Activated CD4-positive, alpha-beta memory T cell treated with anti-CD3 and anti-CD28 coated beads for 36 hours (primary cell): ENCODE measurements at places on chromosomes 13 and 19. TPM values are rescaled to one million over a fixed set of nuclear protein-coding genes. Genes with fewer than 3 reads are reported as not detected.

- H3K4me1 ChIP-seq: peaks cover 31% of the 10 kb centered on the region
- H3K36me3 ChIP-seq: no peaks in the 10 kb centered on the region
- no peak for DNase-seq
- no peak overlapping the region for H3K4me3 ChIP-seq
These were observed 57.9 kb downstream of the GADD45B start for GRCh38 chr19:2533686-2534422.

DNA sequence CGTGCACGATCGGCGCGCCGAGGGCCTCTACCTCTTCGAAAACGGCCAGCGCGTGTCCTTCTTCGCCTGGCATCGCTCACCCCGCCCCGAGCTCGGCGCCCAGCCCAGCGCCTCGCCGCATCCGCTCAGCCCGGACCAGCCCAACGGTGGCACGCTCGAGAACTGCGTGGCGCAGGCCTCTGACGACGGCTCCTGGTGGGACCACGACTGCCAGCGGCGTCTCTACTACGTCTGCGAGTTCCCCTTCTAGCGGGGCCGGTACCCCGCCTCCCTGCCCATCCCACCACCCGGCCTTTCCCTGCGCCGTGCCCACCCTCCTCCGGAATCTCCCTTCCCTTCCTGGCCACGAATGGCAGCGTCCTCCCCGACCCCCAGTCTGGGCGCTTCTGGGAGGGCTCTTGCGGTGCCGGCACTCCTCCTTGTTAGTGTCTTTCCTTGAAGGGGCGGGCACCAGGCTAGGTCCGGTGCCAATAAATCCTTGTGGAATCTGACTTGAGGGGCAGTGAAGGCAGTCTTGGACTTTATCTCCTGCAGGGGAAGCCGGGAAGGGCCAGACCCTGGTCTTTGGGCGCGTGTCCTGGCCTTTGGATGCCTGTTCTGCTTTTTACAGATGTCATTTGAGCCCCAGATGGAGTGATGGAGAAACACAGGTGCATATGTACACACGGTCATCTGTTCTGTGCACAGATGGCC, 2.2 kb downstream of the CLEC11A start:
- no peak overlapping the region for H3K27ac ChIP-seq
- peaks cover 22% of the 10 kb centered on the region for H3K4me1 ChIP-seq
- no peaks in the 10 kb centered on the region for H3K36me3 ChIP-seq
- peak overlapping the region; percentile 62 for H3K4me3 ChIP-seq
- H3K27me3 ChIP-seq: peaks cover 63% of the 10 kb centered on the region

- H3K4me3 ChIP-seq: no peak overlapping the region
- H3K27me3 ChIP-seq: peaks cover 1% of the 10 kb centered on the region
- no peak for DNase-seq
- H3K36me3 ChIP-seq: no peaks in the 10 kb centered on the region
These were observed 207.4 kb downstream of the DCT start for GRCh38 chr13:94272038-94272437.

DNA sequence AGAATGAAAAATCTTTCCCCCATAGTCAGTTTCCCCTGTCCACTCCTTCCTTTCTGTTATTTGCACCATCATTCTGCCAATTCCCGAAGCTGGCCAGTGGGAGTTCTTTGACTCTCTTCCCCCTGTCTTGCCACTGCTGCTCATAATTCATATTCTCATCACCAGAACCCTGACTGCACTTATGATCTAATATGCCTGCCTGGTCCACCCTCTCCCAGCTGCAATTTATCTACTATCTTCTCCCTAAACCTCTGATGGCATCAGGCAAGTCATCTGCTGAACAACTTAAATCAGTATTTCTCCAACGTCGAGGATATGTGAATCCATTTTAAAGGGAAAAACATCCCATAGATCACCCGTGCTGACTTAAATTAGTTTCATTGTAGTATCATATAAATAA, 458.0 kb upstream of the GPC6 start:
- DNase-seq: no peak
- H3K36me3 ChIP-seq: no peaks in the 10 kb centered on the region
- H3K4me3 ChIP-seq: no peak overlapping the region
- H3K4me1 ChIP-seq: no peaks in the 10 kb centered on the region
- H3K27me3 ChIP-seq: no peaks in the 10 kb centered on the region
- H3K27ac ChIP-seq: no peak overlapping the region

DNA sequence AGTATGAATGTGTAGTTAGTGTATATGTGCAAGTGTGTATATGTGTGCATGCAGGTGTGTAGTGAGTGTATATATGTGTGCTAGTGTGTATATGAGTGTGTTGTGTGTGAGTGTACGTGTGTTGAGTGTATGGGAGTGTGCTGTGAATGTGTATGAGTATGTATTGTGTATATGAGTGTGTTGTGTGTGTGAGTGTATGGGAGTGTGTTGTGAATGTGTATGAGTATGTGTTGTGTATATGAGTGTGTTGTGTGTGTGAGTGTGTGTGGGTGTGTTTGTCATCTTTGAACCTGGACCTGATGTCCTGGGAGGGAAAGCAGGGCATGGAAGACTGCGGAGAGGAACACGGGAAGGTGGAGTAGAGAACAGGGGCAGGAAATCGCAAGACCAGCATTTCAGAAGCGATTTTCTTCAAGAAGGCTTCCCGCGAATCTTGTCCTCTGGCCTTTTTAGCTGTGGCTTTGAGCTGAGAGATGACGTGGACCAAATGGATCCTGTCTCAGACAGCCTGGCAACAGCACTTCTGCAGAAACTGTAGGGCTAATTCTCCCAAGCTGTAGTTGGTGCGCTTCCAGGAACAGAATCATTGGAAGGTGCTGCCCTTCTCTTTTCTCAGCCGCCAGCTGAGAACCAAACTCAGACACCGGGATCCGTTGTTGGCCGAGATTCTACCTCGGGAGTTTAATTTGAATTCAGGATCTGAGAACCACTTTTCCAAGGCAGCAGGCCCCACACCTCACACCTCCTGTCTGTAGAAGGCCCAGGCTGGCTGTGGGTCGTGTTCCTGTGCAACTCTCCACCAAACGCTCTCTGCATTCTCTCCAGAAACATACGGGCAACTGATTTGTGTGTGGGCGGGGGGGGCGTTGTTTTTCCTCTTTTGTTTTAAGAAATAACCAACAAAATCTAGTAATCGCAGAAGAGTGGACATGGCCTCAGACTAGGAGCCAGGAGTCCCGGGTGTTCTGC, 94.7 kb upstream of the RAP2A start:
- no peaks in the 10 kb centered on the region for H3K27me3 ChIP-seq
- no peak overlapping the region for H3K27ac ChIP-seq
- H3K36me3 ChIP-seq: peaks cover 6% of the 10 kb centered on the region
- no peak for DNase-seq
- peaks cover 12% of the 10 kb centered on the region for H3K4me1 ChIP-seq
- H3K4me3 ChIP-seq: no peak overlapping the region

DNA sequence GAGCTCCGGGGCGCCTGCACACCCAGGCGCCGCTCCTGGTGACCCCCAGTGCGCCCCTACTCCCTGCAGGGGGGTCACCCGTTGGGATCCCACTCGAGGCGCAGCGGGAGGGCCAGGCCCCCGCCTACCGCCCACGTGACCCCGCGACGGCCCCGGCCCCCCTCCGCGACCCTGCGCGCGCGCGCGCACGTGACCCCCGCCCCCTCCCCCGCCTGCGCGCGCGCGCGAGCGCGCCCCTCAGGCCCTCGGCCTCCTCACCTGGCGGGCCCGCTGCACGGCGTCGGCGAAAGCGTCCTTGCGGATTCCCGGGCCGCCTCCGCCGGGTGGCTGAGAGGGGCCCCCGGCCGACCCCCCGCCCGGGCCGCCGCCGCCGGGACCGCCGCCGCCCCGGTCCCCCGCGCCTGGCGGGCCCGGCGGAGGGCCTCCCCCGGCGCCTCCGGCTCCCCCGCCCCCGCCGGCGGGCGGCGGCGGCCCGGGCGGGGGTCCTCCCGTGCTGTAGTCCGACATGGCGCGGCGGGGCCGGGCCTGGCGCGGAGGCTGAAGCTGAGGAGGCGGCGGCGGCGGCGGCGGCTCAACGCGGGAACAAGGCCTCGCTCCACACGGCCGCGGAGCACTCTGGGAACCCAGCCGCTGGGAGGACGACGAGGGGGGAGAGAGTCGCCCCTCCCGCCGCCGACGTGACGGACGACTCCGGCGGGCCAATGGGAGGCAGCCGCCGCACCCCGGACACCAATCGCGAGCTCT, at the start of gene KHSRP:
TSS of gene KHSRP (minus strand) at position 617 of the 744 bp plus-strand sequence. CDS start at position 507, 110 bp downstream.
- peaks cover 36% of the 10 kb centered on the region for H3K4me1 ChIP-seq
- H3K36me3 ChIP-seq: peaks cover 34% of the 10 kb centered on the region
- H3K27me3 ChIP-seq: no peaks in the 10 kb centered on the region
- H3K4me3 ChIP-seq: peak within 1 kb of the TSS; percentile 89
- peak; percentile 34 for DNase-seq

GRCh38 chr19:31444931-31445330, 95.7 kb upstream of the TSHZ3 start:
- no peaks in the 10 kb centered on the region for H3K36me3 ChIP-seq
- H3K27me3 ChIP-seq: peaks cover 8% of the 10 kb centered on the region
- DNase-seq: no peak

- H3K4me3 ChIP-seq: peak within 1 kb of the TSS; percentile 68
- peak; percentile 51 for DNase-seq
- H3K27ac ChIP-seq: peak within 1 kb of the TSS; percentile 24
- H3K27me3 ChIP-seq: peaks cover 67% of the 10 kb centered on the region
These were observed at the start of gene ICAM5 for GRCh38 chr19:10289836-10290356. Gene ICAM5 (plus strand): TSS chr19:10289952. CDS start chr19:10290044, 92 bp downstream.

GRCh38 chr13:34263681-34264080, 445.7 kb downstream of the RFC3 start:
- no peaks in the 10 kb centered on the region for H3K36me3 ChIP-seq
- no peak overlapping the region for H3K4me3 ChIP-seq
- no peaks in the 10 kb centered on the region for H3K4me1 ChIP-seq
- DNase-seq: no peak
- no peak overlapping the region for H3K27ac ChIP-seq
- no peaks in the 10 kb centered on the region for H3K27me3 ChIP-seq

- DNase-seq: no peak
- H3K27me3 ChIP-seq: no peaks in the 10 kb centered on the region
- H3K4me3 ChIP-seq: no peak overlapping the region
- peaks cover 55% of the 10 kb centered on the region for H3K36me3 ChIP-seq
- H3K27ac ChIP-seq: no peak overlapping the region
- H3K4me1 ChIP-seq: peaks cover 12% of the 10 kb centered on the region
These were observed 71.6 kb upstream of the TEX29 start for GRCh38 chr13:111248822-111249221.

DNA sequence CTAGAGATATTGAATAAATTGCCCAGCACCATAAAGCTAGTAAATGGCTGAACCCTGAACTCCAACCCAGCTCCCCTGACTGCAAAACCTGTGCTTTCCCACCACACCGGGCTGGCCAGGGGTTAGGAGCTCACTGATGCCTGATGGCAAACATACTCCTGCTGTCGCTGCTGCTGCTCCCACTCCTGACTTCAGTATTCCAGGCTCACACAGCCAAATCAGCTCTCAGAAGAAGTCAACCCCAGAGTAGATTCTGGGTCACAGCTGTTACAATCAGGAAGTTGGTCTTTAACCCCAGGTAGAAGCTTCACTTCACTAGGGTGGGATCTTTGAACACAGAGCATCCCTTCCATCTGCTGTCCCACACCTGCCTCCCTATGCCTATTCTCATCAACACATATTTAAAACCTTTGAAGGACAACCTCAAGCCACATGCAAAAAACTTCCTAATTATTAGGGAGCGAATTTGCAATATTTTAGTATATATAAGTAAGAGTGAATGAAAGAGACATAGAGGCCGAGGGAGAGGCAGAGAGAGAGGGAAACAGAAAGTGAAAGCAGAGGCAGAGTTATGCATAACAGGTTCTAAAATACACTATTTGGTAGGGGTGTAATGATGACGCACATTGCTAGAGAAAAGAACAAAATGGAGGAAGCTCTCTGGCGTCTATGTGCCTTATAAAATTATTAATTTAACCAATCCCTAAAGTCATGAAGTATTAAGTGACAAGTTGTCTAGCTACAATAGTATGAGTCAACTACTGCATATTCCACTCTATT, 99.4 kb upstream of the SERP2 start:
- peaks cover 30% of the 10 kb centered on the region for H3K4me1 ChIP-seq
- H3K27ac ChIP-seq: peak overlapping the region; percentile 82
- H3K4me3 ChIP-seq: peak overlapping the region; percentile 63
- peaks cover 3% of the 10 kb centered on the region for H3K27me3 ChIP-seq

DNA sequence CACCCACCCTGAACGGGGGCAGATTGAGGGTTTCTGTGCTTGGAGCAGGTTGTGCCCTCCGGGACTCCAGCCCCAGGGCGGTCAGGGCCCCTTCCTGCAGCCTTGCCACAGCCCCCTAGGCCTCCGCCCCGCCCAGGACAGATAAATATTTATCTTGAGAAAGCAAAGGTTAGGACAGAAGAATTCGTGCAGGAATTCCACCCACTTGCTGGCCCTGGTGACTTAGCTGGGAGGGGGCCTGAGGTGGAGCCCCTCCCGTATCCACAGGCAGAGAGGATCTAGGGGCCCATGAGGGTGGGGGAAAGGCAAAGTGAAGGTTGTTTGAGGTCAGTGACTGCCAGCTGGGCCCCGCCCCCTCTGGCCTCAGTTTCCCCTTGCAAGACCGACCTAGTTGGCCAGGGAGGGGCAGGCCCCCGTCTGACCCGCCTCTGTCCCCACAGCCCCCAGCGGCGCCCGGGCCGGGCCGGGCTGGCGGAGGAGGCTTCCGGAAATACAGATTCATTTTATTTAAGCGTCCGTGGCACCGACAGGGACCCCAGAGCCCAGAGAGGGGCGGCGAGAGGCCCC, 5.2 kb downstream of the MIDN start:
- peaks cover 26% of the 10 kb centered on the region for H3K4me1 ChIP-seq
- no peaks in the 10 kb centered on the region for H3K27me3 ChIP-seq
- no peak for DNase-seq
- H3K36me3 ChIP-seq: peaks cover 48% of the 10 kb centered on the region
- peak overlapping the region; percentile 90 for H3K27ac ChIP-seq

- no peaks in the 10 kb centered on the region for H3K4me1 ChIP-seq
- no peaks in the 10 kb centered on the region for H3K36me3 ChIP-seq
- H3K27ac ChIP-seq: no peak overlapping the region
- no peak overlapping the region for H3K4me3 ChIP-seq
- no peak for DNase-seq
These were observed 50.6 kb upstream of the GAS6 start for GRCh38 chr13:113914333-113915011.

GRCh38 chr13:98213354-98213753, 36.3 kb upstream of the RNF113B start:
- H3K27me3 ChIP-seq: peaks cover 8% of the 10 kb centered on the region
- H3K4me3 ChIP-seq: no peak overlapping the region
- DNase-seq: no peak

DNA sequence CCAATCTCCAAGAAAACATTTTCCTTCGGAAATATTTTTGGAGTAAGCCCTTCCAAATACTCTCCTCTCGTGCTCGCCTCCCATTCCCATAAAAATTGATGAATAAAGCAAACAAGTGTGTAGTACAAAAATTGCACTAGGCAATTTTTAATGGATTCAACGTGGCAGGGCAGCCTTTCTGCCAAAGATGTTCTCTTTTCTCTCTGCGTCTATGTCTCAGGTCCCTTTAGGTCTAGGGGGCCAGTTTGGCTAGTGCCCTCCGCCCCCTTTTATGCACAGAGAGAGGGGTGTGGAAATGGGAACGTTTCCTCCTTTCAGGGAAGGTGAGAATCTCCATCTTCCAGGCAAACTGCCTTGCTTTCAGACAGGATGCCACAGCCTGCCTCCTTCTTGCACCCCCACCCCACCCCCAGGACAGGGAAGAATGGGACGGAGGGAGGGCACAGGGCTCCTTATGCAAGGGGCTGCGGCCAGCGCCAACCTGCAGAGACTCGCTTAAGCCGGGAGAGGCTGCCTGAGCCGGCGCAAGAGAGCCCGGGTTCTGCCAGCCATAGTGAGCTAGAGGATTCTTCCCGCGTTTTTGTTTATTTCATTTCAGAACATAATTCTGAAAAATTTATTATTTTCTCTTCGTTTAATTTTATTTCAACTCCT, 2.7 kb upstream of the ZIC2 start:
- peaks cover 18% of the 10 kb centered on the region for H3K4me1 ChIP-seq
- H3K27me3 ChIP-seq: peaks cover 69% of the 10 kb centered on the region
- peaks cover 11% of the 10 kb centered on the region for H3K36me3 ChIP-seq
- DNase-seq: no peak
- H3K4me3 ChIP-seq: no peak overlapping the region

KIR2DL4 gene
- not detected for total RNA-seq

ZNF835 gene
- total RNA-seq: 2.2 TPM

RDH8 gene
- total RNA-seq: not detected

C19orf85 gene
- total RNA-seq: not detected

OXGR1 gene
- total RNA-seq: not detected
